ENCODE measurements at places on chromosomes 7 and 10.

DNA sequence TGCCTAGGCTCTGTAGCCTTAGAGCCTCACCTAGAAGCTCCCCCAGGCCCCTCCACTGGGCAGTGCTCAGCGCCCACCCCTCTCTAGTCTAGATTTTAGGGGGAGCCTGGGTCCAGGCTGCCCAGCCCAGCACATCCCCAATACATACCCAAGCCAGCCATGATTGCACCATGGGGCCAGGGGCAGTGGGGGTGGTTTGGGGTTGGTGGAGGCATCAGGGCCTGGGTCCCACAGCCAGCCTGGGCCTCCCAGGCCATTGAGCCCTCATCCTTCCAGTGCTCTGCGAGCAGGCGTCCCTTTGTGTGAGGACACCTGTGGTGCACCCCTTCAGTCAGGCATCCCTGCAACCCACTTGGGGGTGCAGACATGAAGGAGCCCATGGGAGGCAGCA, 76.9 kb upstream of the RET start:
- no peak for DNase-seq

- no peak for DNase-seq
Observed at GRCh38 chr7:867001-867405, 9.4 kb upstream of the GET4 start.

- no peak for DNase-seq
Observed at GRCh38 chr7:132024290-132024689, 467.9 kb upstream of the PODXL start.

DNA sequence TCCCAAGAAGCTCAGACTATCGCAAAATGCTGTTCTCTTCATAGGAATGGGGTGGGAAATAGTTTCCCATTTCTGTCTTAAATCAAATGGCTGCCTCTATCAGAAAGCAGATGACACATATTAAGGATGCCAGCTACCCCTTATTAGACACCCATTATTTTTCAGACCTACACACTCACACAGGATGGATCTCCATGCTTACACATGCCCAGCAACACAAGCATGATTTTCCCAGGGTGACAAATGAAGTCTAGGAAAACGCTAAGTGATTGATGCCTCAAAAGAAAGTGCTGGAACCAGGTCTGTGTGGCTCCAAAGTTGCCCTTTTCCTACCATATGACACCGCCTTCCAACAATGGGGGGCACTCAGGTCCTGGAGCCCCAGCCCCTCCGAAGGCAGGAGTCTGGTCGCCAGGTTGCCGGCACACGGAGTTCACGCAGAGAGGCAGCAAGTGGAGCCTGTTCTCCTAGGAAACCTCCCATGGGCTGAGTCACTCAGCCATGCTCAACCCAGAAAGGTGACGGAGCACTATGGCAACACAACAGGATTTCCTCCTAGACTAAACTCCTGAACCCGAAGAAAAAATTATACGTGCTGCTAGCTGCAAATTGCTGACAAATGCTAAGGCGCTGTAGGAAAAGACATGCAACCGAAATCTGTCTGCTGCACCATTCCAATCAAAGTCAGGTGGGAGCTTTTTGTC, 19.8 kb downstream of the VOPP1 start:
- DNase-seq, result no peak

- no peak for DNase-seq
Observed at GRCh38 chr10:110006358-110007160, 1.2 kb upstream of the ADD3 start.

DNA sequence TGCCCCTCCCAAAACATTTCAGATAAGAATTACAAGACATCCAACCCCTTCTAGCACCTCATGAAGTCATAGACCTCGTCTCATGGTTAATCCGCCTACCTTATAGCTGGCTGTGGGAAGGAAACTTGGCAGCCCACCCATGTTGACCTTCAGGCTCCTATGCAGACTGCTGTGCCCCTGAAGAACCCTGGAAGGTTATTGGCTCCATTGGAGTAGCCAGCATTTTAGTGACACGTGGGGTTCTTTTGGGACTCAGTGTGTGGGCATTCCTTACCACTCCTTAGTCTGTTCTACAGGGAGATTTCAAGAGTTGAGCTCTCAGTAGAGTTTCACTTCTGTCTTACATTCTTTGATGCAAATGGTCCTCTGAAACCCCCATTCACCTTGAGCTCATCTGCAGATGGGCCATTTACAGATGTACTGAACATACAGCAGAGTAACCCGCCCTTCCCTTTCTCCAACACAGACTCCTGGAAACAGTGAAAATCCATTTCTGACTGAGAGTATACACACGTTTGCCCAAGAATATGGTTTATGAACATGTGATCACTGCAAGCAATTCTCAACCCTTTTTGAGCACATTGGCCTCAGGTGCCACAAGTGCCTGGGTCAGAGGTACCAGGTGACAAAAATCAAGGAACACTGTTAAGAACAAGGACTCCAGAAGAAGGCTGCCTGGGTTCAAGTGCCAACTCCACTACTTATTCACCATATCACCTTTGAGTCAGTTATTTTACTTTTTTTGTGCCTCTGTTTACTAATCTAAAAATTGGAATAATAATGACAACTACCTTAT, 54.0 kb upstream of the HECW1 start:
- DNase-seq, result no peak

- no peak for DNase-seq
Observed at GRCh38 chr7:104299777-104300176, 28.6 kb upstream of the LHFPL3 start.

- no peak for DNase-seq
Observed at GRCh38 chr10:86188796-86189558, 177.6 kb downstream of the GRID1 start.

GRCh38 chr7:99111591-99111990, 32.3 kb downstream of the SMURF1 start:
- no peak for DNase-seq
